Activated naive CD8-positive, alpha-beta T cell treated with anti-CD3 and anti-CD28 coated beads, Interleukin-2, amount 10 ng/mL, durations not matched to agents 7 days and 5 days (primary cell): ENCODE measurements at places on chromosomes 1 and 21. TPM values are rescaled to one million over a fixed set of nuclear protein-coding genes. Genes with fewer than 3 reads are reported as not detected.

Gene KCNK2
- total RNA-seq, result not detected

Gene CD55
- 80.6 TPM for total RNA-seq

GRCh38 chr1:159786966-159787365, 6.2 kb downstream of the DUSP23 start:
- H3K36me3 ChIP-seq, result no peaks in the 10 kb centered on the region
- peaks cover 10% of the 10 kb centered on the region for H3K27me3 ChIP-seq
- H3K4me1 ChIP-seq, result peaks cover 13% of the 10 kb centered on the region
- DNase-seq, result no peak
- H3K4me3 ChIP-seq, result no peak overlapping the region
- no peak overlapping the region for H3K27ac ChIP-seq

GRCh38 chr1:7109901-7110300, 324.6 kb downstream of the CAMTA1 start:
- H3K4me3 ChIP-seq, result no peak overlapping the region
- no peak for DNase-seq
- H3K27me3 ChIP-seq, result peaks cover 2% of the 10 kb centered on the region
- no peaks in the 10 kb centered on the region for H3K4me1 ChIP-seq
- no peaks in the 10 kb centered on the region for H3K36me3 ChIP-seq

GRCh38 chr21:36661511-36662309, 37.2 kb upstream of the SIM2 start:
- no peak overlapping the region for H3K4me3 ChIP-seq
- H3K36me3 ChIP-seq, result no peaks in the 10 kb centered on the region
- peaks cover 7% of the 10 kb centered on the region for H3K27me3 ChIP-seq
- no peaks in the 10 kb centered on the region for H3K4me1 ChIP-seq

GRCh38 chr1:30449428-30450147, 273.8 kb downstream of the MATN1 start:
- peaks cover 6% of the 10 kb centered on the region for H3K27me3 ChIP-seq
- H3K4me3 ChIP-seq, result no peak overlapping the region
- H3K4me1 ChIP-seq, result no peaks in the 10 kb centered on the region
- H3K27ac ChIP-seq, result no peak overlapping the region
- DNase-seq, result no peak
- H3K36me3 ChIP-seq, result no peaks in the 10 kb centered on the region

DNA sequence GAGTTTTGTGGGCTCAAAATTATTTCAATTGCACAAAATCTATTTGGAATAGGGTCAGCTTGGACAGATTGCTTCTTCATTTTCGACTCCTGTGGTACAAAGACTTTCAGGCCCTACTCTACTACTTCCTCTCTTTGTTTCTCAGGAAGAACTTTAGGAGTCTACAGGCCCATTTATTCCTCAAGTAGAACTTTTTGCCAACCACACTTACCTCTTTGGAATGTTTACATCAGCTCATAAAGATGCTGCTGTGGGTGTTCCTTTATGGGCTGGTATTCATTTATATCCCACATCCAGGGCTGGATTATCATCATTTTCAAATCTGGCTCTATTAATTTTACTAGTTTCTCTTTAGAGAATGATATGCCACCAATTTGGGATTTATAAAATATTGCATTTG, 46.3 kb upstream of the TNFSF18 start:
- no peak for DNase-seq
- no peak overlapping the region for H3K4me3 ChIP-seq
- peaks cover 3% of the 10 kb centered on the region for H3K36me3 ChIP-seq
